Panc1 (cell line): ENCODE measurements at places on chromosomes 3 and 15.

DNA sequence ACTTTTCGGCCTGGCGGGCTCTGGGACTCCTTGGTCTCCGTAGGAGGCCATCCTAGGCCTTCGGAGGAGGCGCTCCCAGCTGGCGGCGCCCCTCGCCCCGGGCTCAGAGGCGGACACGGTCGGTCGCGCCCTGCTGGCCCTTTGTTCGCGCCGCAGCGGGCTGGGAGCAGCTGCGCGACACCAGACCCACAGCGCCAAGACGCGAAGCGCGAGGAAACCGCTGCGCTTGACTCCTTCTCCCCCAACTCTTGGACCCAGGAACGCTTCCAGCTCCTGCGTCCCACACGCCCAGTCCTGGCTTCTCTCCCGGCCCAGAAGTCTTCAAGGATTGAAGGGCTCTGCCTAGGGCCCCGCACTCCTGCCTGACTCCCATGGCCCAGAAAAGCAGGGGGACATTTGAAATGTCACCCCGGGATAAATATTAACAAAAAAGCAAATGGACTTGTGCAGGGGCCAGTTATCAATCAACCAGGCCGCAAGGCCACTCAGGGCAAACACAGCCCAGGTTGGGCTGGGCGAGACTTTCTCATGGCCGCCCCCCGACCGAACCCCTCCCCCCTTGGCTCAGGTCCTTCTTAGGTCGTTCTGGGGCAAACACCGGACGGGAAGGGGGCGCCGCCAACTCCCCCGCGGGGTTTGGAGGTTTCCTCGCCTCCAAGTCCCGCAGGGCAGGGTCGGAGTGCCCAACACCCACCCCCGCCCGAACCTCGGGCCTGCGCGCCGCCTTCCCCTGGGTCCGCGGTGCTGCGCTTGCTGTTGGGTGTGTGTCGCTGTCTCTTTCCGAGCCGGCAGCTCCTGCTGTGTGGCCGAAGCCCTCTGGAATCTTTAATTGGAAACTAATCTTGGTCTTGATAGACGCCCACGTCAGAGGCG is 5.1 kb downstream of the ONECUT1 start:
- DNase-seq = no peak

DNA sequence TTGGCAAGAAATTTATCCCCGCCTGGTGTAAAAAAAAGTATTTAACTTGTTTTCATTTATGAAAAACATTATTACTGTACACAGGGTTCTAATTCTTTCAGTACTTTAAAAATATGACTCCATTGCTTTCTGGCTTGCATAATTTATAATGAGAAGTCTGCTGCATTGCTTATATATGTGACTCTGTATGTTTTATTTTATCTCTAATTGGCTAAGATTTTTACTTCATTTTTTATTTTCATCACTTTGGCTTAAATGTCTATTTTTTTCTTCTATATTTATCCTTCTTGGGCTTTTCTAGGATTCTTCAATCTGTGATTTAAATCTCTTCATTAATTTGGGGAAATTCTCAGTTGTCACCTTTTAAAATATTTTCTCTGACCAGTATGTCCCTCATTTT is 636.6 kb upstream of the NR2F2 start:
- DNase-seq = no peak

- no peak for DNase-seq
Measured at GRCh38 chr3:37223141-37223558, 48.8 kb upstream of the LRRFIP2 start.

DNA sequence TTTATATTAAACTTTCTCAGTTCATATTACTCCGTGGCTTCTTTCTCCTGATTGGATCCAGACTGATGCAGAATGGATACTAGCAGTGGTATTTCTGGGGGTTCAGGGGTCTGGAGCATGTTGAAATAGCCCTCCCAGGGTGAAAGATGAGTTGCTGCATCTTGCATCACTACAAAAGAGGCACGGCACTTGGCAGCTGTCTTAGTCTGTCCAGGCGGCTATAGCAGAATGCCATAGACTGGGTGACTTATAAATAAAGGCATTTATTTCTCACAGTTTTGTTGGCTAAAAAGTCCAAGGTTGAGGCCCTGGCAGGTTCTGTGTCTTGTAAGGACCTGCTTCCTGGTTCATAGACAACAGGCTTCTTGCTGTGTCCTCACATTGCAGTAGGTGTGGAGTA is 660 bp upstream of the BCL2L10 start:
- DNase-seq = no peak

DNA sequence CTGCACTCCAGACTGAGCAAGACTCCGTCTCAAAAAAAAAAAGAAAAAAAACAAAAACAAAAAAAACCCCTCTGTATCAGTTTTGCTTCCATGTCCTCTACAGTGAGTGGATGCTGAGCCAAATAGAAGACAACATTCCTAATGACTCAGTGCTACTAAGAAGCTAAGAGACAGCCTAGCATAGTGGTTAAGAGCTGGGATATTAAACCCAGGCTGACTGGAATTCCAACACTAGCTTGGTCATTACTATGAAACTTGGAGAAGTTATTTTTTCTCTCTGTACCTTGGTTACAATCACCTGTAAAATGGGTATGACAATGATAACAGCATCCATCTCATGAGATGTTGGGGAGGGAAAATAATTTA is 60.9 kb upstream of the PYGO1 start:
- DNase-seq = no peak

DNA sequence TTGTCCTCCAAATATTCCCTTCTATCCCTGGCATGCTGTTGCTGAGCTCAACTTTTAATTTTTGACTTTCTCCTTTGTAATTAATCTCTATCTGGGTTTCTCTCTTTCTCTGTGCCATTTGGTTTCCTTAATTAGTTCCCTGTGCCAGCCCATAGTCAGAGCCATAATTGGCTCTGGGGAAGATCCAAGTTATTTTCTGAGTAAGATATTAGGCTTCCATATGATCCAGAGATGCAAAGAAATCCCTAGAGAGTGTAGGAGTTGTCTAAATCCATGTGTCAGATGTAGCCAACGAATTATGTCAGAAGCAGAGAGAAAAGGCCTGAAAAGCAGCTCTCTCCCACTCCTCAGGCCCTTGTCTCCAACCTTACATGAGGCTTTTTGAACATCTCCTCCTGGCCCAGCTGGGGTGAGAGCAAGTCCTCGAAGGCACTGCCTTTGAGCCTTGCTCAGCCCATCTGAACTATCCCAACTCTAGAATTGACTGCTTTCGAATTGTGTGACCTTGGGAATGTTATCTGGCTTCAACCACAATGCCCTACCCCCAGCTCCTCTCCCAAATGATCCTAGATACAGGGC is 46.4 kb downstream of the MOBP start:
- DNase-seq = no peak

- DNase-seq = no peak
Measured at GRCh38 chr15:63939531-63940130, 105.9 kb upstream of the HERC1 start.

- peak; percentile 39 for DNase-seq
Measured at GRCh38 chr3:197186887-197187588, 111.4 kb downstream of the DLG1 start.

DNA sequence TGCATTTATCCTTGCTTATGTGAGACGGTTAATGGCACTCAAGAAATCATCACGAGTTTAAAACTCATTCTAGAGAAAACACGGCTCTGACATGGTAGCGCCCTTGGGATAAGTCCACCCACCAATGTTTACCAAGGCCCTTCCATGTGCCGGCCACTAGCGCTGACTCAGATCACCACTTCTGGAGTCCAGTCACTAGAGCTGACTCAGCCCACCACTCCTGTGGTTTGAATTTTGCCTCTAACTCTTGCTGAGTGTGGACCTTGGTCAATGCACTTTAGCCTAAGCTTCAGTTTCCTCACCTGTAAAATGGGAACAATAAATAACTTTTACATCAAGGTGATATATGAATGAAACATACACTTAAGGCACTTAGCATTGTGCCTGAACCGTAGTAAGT is 358.4 kb upstream of the PROK2 start:
- no peak for DNase-seq

DNA sequence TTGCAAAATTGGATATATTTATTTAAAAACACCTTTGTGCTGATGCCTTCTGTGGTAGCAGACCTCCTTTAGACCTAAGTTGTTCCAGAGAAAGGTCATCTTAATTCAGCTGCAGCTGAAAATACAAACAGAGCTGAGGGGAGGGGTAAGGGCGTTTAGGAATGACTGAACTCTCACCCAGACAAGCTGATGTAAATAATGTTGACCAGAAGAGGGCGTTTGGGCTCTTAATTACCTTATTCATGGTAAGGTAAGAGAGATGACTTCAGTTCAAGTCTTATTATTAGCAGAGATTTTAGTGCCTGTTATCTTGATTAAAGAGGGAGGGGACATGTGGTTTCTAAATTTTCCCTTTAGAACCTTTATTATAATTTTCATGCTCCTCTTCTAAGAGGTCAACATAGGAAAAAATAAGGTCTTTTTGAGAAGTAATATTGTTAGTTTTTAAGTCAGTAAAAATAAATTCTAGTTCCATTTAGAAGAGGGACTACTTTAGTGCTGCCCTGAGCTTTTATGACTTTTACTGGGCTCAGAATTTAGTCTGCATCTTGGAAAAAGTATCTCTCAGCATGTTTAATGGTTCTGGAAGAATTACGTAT is 46.3 kb downstream of the GPR171 start:
- DNase-seq = peak; percentile 36

DNA sequence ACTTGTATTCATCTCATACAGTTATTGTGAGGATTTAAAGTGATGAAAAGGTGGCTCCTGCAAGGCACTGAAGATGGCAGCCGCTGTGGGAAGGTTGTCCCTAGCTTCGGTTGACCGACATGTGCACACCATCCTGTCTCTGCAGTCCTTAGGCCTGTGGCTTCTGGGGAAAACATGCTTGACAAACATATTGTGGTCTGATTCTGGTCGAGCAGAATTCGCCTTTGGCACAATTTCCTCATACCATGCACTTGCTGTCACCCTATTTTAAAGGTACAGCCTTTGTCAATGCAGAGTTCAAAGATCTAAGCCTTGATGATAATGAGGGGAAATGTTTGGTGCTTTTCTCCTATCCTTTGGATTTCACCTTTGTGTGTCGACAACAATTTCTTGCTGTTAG is 50.9 kb downstream of the PRICKLE2 start:
- no peak for DNase-seq

DNA sequence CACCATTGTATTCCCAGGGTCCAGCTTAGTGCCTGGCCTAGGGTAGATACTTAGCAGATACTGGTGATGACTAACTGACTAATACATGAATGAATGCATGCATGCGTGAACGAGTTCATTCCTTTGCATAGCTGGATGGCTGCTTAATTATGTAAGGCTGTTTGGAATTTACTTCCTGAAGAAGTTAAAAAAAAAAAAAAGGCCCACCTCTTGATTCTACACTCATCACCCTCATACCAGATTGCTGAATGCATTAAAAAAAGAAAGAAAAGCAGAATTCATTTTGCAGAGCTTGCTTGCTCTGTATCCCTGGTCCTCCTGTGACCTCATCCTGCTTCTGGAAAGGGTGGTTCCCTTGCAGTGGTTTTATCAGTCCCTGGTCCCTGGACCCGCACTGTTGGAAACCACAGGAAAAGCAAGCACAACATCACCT is 277.6 kb upstream of the CFAP20DC start:
- no peak for DNase-seq

GRCh38 chr3:105327662-105328337 is 38.9 kb upstream of the ALCAM start:
- DNase-seq = no peak

- no peak for DNase-seq
Measured at GRCh38 chr3:101602731-101603130, 28.8 kb downstream of the PCNP start.

DNA sequence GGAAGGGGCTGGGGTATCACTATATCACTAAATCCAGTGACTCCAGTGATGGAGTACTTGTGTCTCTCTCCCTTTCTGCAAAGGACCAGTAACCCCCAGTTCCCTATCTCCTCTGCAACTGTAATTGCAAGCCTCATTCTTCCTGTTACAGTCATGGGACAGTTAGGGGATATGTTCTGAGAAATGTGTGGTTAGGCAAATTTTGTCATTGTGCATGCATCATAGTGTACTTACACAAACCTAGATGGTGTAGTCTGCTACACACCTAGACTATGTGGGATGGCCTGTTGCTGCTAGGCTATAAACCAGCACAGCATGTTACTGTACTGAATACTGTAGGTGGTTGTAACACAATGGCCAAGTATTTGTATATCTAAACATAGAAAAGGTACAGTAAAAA is 2.2 kb downstream of the VPS8 start:
- no peak for DNase-seq

- no peak for DNase-seq
Measured at GRCh38 chr15:73809728-73810501, 56.8 kb upstream of the INSYN1 start.

- DNase-seq = no peak
Measured at GRCh38 chr3:122962149-122962548, 65.4 kb downstream of the SEMA5B start.

GRCh38 chr15:100250176-100250800 is 91.5 kb downstream of the ADAMTS17 start:
- DNase-seq = no peak

DNA sequence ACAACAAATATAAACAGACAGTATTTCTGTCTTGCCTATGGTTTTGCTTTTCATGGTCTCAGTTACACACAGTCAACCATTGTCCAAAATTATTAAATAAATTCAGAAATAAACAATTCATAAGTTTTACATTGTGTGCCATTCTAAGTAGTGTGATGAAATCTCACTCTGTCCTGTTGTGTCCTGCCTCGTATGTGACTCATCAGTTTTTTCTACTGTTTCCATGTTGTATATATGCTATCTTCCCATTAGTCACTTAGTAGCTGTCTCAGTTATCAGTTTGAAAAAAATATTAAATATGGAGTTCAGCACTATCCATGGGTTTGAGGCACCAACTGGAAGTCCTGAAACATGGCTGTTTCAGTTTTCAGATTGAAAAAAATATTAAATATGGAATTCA is 282.4 kb upstream of the GRM7 start:
- DNase-seq = no peak

DNA sequence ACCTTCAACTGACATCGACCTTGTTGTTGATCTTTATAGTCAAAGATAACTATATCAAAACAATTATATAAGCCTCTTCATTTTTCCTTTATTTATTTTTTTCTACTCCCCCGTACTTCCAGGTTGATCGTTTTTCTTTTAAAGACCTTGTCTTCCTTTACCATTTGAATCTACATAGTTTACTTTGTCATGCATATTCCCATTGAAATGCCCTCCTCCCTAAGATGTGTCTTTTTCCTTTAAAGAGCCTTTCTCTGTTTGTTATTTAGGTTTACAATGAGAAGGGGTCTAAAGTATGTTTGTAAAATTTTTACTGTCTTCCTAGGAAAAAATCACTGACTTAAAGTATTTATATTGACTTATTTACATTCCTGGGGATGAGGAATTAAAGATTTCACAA is 29.4 kb upstream of the ZNF717 start:
- no peak for DNase-seq

GRCh38 chr3:46516521-46516920 is 18.7 kb downstream of the RTP3 start:
- no peak for DNase-seq

GRCh38 chr3:48464713-48465221 is 18.2 kb downstream of the ATRIP start:
- no peak for DNase-seq
